ENCODE measurements at places on chromosomes 13 and 19.

DNA sequence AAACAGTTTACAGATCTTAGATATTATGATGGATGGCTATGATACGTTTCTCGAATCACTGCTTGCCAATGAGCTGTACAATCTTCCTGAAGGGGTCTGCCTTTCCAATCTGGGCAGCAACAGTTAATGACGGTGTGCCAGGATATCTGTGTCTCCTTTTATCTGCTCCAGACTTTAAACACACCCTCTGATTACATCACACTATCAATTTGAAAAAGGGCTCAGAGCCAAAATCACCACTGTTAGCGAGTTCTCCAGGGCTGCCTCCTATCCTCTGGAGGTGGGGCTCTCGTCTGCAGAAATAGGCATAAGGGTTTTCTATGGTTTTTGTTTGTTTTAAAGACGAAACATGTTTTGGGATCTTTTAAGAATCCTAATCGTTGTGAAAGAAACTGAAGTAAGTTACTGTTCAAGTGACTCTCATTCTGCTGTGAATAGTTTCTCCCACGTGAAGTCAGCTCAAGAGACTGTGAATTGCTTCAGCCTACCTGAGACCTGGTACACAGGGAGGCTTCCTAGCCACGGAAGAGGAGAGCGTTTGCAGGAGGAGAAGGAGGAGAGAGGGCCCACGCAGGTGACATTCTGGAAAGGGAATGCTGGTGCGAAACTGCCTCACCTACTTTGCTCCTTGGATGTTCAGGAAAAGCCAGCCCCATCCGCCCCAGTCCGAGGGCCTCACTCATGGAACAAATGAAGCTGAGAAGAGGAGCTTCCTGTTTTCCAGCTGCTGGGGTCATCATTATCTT is 15.2 kb upstream of the GJA3 start:
- DNase-seq = no peak

GRCh38 chr13:53137779-53138178 is 109.2 kb downstream of the OLFM4 start:
- no peak for DNase-seq

- no peak for DNase-seq
Measured at GRCh38 chr13:66693656-66694055, 536.5 kb downstream of the PCDH9 start.

GRCh38 chr13:49367640-49368422 is 76.0 kb downstream of the CAB39L start:
- DNase-seq = no peak

DNA sequence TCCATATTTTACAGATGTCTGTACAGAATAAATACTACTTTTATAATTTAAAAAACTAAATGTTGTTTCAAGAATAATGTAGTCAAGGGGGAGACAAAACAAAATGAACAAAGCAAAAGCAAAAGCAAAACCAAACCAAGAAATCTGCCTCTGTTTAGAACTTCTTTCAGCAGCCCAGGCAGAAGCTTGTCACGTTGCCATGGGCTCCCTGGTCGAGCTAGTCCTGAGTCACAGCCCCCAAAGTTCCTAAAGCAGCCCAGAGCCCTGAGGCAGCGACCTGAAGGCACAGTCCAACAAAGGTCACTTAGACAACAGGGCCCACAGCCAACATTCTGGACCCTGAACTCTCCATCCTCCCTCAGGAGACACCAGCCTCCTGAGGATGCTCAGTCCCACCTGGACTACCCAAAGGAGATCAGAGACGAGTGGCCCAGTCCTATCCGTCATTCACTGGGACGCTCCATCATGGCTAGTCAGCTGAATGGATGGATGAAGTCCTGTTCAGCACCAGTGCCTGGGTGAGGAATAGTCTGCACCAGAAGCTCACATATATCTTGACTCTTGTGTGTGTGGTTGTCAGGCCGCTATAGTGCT is 41.7 kb downstream of the SIAH3 start:
- peak; percentile 42 for DNase-seq

- no peak for DNase-seq
Measured at GRCh38 chr19:3282155-3282554, 57.7 kb downstream of the CELF5 start.

GRCh38 chr19:47790398-47790814 is 11.9 kb downstream of the SELENOW start:
- DNase-seq = peak; percentile 84

- DNase-seq = no peak
Measured at GRCh38 chr13:39099231-39099630, 61.0 kb downstream of the NHLRC3 start.

GRCh38 chr19:16420336-16420676 is 51.5 kb downstream of the EPS15L1 start:
- no peak for DNase-seq

- DNase-seq = no peak
Measured at GRCh38 chr13:99811067-99811700, 160.4 kb downstream of the ZIC5 start.

DNA sequence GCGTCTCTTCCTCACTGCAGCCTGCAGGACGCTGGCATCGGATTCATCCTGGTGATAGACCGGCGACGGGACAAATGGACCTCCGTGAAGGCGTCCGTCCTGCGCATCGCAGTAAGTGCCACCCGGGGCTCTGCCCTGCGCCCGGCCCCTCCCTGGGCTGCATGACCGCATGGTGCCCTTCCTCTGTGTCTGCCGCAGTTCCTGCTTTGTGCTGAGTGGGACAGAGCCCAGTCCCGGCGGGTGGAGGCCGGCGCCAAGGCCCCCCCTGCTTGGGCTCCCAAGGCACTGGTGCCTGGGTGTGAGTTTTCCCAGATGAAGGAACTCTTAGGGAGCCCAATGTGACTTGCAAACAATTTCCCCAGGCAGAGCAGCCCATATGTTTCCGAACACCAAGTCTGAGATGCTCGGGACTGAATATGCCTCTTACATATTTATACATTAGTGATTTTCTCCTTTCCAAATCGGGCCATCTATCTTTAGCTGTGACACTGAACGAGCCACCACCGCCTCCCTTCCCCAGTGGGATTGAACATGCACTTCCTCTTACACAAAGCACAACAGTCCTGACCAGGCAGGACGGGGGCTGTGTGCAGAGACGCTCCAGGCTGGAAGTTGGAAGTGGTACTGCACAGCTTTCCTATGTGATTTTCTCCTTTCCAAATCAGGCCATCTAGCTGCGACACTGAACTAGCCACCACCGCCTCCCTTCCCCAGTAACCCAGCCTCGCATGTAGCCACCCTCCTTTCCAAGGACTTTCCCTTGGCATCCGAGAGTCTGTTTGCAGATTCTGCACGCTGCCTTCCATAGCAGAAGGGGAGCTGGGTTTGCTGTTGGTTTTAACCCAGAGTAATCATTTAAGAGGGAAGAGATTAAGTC is 60.1 kb upstream of the F7 start:
- no peak for DNase-seq

DNA sequence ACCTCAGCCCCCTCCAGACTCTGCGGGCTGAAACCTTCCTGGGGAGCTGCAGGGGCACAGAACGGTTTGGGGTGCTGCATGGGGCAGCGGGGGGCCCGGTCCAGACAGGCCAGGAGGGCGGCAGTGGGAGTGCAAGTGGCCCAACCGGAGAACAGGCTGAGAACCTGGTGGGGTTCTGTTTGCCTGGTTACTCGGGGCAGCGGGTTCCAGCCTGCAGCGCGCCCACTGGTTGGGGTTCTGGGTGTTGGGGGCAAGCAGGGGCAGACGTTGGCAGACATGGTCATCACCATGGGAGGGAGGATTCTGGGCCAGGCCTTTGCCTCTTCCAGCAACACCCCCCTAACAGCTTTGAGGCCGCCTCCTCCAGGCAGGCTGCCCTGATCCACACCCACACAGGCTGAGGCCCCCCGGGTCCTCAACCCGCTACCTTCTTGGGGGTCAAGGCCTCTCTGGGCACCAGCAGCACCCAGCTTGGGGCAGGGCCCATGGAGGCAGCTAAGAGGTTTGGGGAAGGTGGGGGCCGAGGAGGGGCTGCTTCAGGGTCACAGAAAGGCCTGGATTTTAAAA is at the start of gene PRR22:
PRR22 (minus strand) TSS at position 166 of the 567 bp plus-strand sequence; CDS start at position 80, 86 bp downstream.
- DNase-seq = no peak

GRCh38 chr13:80133631-80134261 is 207.2 kb downstream of the SPRY2 start:
- no peak for DNase-seq

DNA sequence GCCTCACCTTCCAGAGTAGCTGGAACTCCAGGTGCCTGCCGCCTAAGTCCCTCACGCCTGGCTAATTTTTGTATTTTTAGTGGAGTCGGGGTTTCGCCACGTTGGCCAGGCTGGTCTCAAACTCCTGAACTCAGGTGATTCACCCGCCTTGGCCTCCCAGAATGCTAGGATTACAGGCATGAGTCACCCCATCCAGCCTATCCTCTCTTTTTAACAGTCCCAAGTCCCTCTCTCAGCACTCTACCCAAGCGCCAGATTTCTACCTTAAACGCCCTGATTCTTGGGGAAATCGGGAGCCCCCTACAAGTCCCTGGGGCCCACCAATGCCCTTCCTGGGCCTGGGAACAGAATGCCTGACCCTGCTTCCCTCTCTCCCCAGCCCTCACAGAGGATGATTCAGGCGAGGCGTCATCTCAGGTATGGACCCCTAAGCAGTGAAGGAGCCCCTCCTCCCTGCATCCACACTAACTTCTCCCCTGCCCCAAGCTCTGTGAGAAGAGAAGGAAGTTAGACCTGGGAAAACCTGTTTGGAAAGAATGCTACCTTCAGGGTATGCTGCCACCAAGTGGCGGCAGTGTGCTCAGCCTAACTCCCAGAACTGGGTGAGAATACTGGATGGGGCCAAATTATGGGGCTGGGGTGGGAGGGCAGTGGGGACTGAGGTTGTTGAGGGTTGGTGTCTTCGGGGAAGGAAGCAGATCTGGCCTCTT is 20.8 kb upstream of the EBI3 start:
- no peak for DNase-seq

DNA sequence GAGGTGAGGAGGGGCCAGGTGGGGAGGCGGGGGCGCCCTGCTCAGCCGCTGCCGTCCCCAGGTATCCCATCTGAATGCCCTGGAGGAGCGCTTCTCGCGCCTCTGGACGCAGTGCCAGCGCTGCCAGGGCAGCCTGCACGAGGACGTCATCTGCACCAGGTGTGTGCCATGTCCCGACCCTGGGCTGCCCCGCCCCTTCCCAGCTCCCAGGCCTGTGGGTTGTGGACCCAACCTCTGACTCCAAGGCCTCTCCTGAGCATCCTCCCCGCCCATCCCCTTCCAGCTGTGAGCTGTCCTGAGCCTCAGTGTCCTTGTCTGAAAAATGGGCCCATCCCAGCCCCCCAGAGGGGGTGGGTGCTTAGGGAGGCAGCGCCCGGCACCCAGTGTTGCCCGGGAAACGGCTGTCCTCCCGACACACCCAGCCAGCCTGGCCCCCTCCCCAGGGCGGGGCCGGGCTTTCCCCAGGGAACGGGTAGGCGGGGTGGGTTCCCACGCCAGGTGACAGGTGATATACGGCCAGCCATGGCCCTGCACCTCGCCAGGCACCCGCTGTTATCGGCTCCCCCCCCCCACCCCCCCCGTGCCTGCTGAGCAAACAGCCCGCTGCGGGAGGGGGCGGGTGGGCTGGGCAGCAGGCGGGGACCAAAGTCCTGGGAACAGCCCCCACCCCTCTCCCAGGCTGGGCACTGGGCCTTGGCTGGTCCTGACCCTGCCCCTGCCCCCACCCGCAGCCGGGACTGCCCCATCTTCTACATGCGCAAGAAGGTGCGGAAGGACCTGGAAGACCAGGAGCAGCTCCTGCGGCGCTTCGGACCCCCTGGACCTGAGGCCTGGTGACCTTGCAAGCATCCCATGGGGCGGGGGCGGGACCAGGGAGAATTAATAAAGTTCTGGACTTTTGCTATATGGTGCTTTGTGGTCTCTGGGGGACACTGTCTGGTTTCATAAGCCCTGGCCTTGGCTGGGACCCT is 1.3 kb upstream of the SPIB start:
- DNase-seq = no peak

DNA sequence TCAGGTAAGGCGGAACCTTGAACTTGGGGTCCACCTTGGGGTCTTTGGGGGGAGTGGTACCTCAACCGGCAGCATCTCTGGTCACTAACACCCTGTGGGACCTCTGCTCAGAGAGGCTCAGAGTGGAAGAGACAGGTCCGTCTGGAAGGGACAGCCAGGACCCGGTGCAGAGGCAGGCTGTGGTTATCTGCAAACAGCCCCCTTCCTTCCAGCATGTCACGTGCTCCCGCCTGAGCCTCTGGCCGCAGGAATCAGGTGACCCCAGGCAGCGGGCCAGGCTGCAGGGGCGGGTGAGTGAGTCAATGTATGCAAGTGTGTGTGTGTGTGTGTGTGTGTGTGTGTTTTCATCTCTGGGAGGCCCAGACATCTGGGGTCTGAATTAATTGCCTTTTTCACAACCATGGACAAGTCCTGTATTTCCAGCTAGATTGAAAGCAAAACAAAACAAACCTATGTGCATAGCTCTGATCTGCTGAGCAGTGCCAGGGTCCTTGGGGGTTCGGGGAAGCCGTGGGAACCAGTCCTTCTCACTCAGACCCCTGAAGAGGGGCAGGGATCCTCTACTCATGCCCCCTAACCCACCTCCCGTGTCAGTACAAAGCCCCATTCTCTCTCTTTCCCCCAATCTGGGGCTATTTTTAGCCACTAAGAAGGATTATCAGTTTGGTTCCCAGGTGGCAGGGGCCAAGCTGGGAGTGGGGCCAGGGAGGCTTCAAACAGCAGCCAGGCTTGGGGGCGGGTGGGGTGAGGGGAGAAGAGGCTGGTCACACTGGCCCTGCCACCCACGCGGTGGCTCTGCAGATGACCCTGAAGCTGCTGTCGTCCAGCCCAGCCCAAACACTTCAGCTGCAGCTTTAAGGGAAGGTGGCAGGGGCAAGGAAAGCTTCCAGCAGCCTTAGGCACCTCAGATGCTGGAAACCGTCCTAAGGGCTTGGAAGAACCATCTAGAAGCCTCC is 31.4 kb downstream of the CERS4 start:
- peak; percentile 89 for DNase-seq

DNA sequence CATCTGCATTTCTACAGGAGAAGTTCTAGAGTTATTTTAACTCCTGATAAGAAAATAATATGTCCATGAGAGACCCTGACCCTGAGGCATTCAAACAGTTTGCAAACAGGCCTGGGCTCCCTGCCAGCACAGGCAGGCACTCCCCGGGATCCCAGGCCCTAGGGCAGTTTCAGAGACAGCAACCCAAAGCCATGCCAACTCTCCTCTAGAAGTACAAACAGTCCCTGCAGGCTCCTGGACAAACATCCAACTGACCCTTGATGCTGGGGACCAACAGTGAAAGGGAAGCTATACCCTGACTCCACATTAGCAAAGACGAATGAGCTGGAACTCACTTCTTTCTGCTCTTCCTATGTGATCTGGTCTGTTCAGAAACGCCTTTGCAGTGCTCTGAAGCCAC is 44.8 kb downstream of the CCDC70 start:
- DNase-seq = no peak

- DNase-seq = no peak
Measured at GRCh38 chr19:15443838-15444237, 5.9 kb downstream of the WIZ start.

- peak; percentile 79 for DNase-seq
Measured at GRCh38 chr19:16139752-16140151, 3.7 kb upstream of the HSH2D start.

DNA sequence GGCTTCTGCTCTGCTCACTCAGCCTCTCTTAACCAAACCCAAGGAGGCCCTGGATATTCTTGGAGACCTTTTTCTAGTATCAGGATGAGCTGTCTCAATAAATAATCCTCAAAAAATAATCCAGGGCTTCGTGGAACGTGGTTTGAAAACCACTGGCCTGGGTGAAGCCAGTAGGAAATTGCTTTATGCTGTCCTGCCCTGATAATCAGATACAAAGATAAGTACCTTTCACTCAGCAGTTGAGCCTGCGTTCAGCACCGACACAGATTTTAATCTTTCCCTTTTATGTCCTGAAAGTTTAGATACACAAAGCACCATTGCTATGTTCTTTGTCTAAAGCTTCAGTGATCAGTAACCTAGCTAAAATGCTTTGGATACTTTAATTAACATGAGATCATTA is 460.0 kb downstream of the RFC3 start:
- DNase-seq = no peak

Data from activated CD8-positive, alpha-beta memory T cell treated with anti-CD3 and anti-CD28 coated beads, Interleukin-2, amount 10 ng/mL, durations not matched to agents 7 days and 5 days (primary cell).